ENCODE measurements at places on chromosomes 1 and 21.

DNA sequence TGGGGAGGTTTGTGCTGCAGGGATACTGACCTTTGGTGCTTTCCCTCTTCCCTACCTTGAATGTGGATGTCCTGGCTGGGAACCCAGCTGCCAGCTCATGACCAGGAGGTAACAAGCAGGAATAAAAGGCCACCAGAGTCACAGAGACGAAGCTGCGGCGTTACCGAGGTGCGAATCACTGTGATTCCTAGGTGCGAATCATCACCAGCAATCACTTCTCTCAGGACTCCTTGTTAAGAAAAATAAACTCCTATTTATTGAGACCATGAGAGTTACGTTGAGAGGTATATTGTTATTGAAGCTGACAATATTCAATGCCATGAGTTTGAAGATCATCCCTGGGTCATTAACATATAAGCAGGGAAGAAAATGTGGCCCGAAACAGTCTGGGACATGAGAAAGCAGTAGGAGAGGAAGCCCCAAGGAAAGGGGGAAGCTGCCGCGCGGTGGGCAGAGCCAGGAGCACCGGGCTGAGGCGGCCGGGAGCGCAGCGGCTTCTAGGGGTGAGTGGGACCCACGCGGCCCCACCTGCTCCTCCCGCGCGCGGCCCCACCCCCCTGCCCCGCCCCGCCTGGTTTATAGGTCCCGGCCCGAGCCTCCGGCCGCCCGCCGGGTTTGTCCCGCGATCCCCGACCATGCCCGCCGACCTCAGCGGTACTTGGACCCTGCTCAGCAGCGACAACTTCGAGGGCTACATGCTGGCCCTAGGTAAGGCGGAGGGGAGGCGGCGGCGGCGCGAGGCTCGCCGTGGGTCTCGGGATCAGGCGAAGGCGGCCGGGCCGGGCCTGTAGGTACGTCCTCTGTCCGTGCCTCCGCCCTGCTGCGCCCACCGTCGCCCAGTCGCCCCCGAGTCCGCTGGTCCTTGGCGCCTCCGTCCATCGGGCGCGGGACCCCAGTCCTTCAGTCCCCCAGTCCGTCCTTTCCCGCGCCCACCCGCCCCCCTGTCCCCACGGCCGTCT lies at the start of gene RBP7:
TSS of gene RBP7 (plus strand) at position 605 of the 959 bp plus-strand sequence. CDS start at position 636, 31 bp downstream.
- no peak for DNase-seq

DNA sequence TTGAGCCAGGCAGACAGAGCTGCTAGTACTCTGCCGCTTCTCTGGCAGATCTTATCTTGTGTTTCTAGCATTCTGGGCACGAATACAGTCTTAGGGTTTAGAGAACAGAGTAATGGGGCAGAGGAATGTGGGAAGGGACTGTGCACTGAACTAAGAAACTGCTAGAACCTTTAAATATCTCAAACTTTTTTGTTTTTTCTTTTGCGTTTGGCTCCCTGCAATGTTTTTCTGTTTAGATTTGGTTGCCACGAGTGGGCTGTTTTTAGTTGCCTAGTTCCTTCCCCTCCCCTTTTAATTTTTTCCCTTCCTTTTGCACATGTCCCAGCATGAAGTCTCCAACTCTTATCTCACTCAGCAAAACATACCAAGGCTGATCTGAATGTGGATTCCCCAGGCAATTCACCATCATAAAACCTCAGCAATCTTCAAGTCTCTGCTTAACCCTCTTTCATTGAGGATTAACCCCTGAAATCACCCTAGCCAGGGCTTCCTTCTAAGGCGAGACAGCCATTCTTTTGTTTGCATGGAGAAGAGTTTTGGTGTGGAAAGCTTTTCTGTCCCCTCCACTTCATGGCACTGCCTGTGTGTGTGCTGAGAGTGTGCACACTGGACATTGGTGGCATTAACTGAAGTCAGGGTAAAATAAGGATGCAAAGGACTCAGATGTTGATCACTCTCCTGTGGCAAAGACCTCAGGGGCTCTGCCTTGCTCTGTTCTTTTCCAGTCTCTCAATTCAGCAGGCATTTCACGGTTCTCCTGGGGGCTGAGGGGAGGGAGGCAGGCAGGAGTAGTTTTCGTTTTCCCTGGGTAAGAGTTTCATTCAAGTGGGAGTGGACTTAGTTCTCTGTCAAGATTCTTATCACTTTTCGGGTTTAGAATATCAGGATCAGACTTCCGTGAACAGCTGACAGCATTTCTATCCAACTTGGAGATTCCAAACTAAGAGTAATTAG lies 2.8 kb upstream of the ATF3 start:
- DNase-seq: no peak

DNA sequence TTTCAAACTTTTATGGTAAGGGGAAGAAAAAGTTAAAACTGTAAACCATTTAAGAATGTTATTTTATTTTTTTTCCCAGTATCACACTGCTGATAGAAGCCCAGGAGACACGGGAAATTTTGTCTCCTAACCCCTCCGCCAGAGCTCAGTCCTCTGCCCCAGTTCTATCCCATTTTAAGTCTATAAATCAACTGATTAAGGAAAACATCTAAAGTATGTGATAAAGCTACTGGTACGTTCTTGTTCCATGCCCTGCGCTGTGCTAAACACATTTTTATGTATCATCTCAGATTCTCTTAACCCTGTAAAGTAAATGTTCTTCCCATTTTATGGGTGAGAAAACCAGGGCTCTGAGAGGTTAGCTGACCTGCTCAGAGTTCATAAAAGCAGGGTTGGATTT lies 34.7 kb downstream of the NIPAL3 start:
- no peak for DNase-seq

DNA sequence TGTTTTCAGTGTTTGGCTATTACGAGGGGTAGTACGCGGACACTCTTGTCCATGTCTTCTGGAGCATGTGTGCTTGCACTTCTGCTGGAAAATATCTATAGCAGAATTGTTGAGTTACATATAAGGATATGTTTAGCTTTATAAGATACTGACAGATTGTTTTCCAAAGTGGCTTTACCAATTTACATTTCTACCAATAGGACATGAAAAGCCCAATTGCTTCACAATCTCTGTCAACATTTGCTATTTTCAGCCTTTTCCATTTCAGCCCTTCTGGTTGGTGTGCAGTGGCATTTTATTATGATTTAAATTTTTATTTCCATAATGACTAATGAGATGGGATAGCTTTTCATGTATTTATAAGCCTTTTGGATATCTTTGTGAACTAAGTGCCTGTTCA lies 6.3 kb upstream of the ANGPTL7 start:
- DNase-seq: no peak

GRCh38 chr1:45400049-45400448 lies 59.8 kb upstream of the MUTYH start:
- DNase-seq: no peak

GRCh38 chr1:235883261-235883927 lies 16.7 kb upstream of the LYST start:
- peak; percentile 95 for DNase-seq

GRCh38 chr21:29418813-29419212 lies 120.1 kb downstream of the BACH1 start:
- no peak for DNase-seq

All from vagina (tissue), 2 donors.